ENCODE measurements at places on chromosomes 2 and 18.
A peak's percentile ranks its signal among the peaks of the same experiment; 100 is the strongest.

DNA sequence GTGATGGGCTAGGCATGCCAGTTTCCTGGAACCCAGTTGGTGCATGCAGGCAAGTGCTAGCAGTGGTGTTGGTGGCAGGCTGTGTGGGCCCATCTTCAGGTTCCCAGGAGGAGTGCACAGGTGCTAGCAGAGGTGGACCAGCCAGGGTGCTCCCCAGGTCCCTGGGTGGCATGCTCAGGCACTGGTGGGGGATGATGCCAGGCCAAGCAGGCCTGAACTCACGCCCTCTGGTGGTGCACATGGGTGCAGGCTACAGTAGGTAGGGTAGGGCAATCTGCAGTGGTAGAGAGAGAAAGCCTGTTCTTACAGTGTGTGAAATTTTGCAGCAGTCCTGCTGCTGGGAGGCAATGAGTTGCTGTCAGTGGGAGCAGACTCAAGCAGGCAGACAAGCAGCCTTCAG, 1651.8 kb downstream of the DPP10 start:
- DNase-seq = no peak

GRCh38 chr18:58529714-58530354, 99.1 kb downstream of the ALPK2 start:
- DNase-seq = peak; percentile 78

DNA sequence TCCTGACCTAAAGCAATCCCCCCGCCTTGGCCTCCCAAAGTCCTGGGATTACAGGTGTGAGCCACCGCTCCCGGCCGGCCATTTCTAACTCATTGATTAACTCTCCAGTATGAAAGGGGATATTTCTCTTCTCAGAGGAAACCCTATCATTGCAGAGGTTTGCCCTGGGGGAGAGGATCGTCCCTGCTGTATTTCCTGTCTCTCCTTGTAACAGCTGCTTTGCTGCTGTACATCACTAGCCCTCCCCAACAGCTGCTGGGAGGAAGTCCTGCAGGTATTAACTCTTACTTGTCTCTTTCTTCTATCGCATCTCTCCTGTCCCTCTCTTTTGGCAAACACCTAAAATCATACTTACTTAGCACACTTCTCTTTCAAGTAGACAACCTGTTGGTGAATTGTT, 219.0 kb upstream of the DSEL start:
- DNase-seq = no peak

DNA sequence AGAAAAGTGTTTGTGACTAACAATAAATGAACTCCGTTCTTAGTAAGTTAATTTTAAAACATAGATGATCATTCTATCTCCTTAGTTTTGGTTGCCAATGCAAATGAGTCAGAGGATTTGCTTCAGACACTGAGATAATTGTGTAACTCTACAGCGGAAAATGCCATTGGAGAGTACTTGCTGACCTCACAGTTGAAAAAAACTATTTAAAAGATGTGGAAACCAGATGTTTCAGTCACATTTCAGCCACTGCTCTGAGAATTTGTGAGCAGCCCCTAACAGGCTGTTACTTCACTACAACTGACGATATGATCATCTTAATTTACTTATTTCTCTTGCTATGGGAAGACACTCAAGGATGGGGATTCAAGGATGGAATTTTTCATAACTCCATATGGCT, at the start of gene TNFAIP6:
Gene TNFAIP6 (plus strand): TSS at position 234 of the 400 bp plus-strand sequence. CDS start 75 bp downstream, at position 309.
- peak; percentile 98 for DNase-seq

DNA sequence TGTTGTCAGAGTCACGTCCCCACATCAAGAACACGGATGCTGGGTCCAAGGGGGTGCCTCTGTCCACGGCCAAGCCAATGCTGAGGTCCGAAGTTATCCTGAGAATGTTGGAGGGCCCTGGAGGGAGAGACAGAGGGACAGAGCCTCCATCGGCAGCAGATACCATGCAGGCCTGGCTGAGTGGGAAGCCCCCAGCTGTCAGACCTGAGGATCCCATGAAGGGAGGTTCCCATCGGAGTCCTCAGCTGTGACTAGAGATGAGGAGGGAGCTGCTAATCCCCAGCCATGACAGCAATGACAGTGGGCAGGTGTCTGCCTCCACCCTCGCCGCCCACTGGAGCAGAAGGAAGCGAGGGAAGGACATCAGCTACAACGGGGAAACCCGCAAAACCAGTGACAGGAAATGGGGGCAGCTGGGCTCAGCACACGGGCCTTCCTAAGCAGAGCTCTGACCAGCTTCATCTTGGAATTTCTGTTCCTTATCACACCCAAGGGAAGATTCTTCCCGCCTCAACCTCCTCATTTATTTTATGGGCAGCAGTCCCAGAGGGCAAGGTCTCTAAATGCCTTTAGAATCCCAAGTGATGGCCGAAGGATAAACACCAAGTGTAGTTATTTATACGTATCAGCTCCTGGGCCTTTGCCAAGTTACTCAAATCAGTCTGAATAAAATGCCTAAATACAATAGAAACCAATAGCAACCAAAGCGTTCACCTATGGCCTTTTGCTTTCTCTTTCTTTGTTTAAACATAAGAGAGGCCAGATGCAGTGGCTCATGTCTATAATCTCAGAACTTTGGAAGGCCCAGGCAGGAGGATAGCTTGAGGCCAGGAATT, 32.2 kb downstream of the FAM178B start:
- DNase-seq = peak; percentile 69

DNA sequence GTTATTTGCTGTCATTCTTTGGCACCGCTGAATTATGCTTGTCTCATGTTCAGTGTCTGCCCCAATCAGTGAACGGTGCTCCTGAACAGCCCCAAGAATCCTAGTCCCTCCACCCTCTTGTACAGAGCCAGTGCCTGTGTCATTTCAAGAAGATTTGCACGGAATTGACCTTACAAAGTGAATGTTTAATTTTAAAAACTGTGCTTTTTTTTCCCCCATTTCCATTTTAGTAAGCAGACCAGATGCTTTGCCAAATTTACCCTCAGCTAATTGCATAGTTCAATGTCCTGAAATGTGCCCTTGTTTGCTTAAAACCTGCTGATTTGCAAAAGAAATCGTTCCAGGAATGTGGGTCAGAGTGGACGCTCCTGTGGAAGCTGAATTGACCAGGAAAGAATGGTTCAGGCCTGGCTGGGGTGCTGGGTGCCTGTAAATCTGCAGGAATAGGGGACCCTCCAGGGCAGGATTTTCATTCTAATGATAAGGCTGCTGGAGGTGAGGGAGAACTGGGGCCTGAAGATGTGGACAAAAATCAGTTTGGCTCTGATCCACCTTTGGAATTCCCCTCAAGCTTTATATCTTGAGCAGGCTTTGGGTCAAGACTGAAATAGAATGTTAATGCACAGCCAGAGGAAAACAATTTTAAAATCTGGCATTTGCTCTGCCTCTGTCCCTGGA, 20.1 kb downstream of the TMEM17 start:
- no peak for DNase-seq

GRCh38 chr18:574149-574860, 5.9 kb upstream of the CETN1 start:
- DNase-seq = no peak

- no peak for DNase-seq
These were observed 76.8 kb downstream of the CALCRL start for GRCh38 chr2:187371221-187371620.

DNA sequence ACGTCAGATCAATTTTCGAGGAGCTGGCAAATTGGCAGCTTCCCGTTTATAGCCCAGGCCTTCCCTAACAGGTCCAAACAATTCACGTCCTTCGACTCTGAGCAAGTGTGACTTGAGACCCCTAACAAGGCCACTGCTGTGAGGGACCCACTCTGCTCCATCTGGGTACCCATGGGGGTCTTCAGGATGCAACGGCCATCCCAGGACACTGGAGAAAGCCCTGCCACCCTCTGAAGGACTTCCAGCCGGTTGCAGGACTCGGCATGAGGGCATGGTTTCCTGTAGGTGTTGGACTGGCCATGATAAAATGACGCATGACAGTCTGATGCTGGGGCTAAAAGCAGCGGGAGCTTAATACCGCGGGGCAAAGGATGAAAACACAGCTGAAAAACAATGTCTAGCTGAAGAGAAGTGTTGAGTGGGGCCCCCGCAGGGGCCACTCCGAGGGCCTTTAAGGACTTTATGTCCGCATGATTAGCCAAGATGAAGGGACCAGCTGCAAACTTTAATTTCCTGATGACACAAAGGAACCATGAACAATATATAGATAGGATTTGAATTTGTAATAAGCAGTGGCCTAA, 113.3 kb upstream of the ZNF521 start:
- DNase-seq = no peak

DNA sequence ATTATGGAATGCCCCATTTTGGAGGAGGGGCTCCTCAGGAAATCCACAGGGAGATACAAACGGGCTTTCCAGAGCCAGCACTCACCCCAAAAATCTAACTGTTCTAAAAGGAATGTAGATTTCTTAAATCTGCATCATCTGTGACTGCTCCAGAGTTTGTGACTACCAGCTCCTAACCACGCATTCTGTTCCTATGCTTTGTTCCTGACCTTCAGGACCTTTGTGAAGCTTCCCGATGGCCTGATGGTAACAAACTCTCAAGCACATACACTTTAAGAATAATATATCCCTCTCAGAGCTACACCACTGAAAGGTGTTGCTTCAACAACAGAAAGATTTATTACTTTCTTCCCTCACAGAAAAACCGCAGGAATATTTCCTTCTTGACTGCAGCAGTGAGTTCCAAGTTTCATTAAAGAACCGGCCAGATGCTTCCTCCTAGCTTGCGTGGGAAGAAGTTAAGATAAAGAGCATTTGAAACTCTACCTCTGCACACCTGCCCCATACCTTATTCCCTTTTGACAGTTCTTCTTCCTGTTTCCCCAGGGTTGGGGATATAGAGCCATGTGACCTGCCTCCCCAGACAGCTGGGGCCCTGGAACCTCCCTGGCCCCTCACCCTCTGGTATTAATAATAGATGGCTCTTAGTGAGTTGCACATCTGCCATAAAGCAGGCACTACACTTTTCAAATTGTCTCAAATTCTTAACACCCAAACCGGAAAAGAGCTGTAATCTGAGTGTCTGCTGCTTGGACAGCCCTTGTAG, 40.2 kb upstream of the EML4 start:
- DNase-seq = peak; percentile 62

DNA sequence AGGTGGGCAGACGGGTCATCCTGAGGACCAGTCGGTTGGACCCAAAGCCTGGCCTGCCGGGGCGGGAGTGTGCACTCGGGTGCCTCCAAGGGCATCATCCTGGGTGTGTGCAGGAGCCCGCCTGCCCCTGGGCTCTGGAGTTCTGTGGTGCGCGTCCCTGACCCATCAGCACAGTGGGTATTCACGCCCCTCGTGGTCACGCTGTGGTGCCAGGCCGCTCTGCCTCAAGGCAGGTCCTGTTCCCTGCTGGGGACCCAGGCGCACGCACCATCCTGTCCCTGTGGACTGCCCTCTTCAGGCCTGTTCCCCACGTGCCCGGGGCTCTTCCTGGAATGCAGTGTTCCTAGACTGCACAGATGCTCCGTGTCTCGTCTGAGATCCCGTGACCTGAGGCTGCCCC, 14.3 kb upstream of the D2HGDH start:
- no peak for DNase-seq

- no peak for DNase-seq
These were observed 2.0 kb downstream of the GALNT3 start for GRCh38 chr2:165792104-165792454.

- DNase-seq = no peak
These were observed 1082.0 kb downstream of the SOCS6 start for GRCh38 chr18:71370671-71371445.

DNA sequence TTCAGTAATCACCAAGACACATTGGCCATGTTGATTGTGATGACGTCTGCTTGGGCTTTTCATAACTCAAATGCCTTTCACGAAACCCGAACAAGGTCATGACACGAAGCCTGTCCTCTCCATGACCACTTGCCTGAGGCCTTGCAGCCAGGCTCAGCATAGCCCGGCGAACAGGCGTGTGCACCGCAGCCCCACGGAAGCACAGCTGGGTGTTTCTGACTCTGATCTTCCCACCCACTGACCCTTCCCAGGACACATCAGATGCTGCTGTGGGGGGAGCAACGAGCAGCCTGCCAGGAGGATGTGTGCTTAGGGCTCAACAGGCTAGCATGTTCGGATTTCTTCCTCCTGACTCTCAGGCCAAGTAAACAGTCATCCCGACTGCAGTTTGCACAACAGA, 369.4 kb upstream of the SALL3 start:
- no peak for DNase-seq

- DNase-seq = no peak
These were observed 89.7 kb downstream of the AFF3 start for GRCh38 chr2:100052650-100053049.

- no peak for DNase-seq
These were observed 35.5 kb downstream of the NXPH2 start for GRCh38 chr2:138744713-138745112.

- no peak for DNase-seq
These were observed 25.2 kb upstream of the TLK1 start for GRCh38 chr2:171185941-171186340.

DNA sequence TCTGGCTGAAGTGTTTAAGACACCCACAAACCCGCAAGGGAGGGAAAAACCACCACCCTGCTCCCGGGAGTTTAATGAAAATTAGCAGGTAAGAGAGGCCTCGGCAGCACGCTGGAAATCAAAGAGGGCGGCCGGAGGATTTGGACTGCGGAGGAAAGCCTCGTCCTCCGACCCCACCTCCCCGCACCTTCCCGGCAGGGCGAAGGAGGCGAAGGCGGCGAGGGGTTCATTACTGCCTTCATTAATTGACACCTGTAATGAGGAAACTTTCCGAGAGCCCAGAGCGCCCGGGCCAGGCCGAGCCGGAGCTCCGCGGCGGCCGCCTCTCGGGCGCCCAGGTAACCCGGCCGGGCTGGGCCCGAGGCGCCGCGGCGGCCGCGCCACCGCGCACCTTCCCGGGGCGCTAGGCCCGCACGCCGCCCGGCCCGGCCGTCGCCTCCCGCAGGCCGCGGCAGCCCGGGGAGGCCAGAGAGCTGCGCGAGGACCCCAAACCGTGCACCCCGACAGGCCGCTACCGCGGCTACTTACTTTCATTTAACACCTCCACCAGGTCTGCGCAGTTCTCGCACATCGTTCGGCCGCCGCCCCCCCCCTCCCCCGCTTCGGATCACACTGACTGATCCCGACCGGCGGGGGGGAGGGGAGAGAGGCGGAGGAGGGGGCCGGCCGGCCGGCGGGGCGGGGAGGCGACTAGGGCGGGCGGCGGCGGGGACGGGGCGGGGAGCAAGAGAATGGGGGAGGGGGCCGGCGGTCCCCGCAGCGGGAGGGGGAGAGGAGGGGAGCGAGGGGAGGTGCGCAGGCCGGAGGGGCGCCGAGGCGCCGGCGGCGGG, 550 bp downstream of the USP34 start:
- DNase-seq = peak; percentile 83

GRCh38 chr2:25505622-25506021, 163.9 kb upstream of the DNMT3A start:
- no peak for DNase-seq

DNA sequence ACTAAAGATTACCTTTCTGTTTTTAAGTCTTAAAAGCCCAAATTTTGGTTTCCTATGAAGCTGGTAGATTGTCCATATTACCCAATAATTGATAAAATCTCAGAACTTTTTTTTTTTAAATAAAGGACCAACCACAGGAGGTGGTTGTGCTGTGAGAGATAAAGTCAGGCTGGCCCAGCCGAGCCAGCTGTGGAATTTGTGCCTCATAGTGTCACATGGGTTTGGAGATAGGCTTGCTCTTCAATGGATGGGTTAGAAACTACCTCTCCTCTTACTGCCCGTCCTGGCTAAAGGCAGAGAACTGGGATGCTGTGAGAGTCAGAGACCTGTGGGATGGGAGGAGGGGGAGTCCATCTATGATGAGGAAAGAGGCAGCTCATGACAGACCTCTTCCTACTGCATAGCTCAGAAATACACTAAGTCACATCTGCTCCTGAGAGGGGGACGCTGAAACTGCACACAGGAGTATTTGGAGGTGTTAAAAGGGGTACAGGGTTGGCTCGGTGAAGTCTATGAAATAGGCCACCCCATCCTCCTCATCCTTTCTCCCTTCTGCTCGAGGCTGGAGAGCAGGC, 99.7 kb upstream of the MGAT4A start:
- DNase-seq = no peak

GRCh38 chr2:239883326-239884050, 141.7 kb downstream of the NDUFA10 start:
- no peak for DNase-seq

Data from suppressor macrophage treated with lipopolysaccharide for 1 hour (primary cell).